Testis (tissue), 5 donors: ENCODE measurements at places on chromosomes 12 and 14.

DNA sequence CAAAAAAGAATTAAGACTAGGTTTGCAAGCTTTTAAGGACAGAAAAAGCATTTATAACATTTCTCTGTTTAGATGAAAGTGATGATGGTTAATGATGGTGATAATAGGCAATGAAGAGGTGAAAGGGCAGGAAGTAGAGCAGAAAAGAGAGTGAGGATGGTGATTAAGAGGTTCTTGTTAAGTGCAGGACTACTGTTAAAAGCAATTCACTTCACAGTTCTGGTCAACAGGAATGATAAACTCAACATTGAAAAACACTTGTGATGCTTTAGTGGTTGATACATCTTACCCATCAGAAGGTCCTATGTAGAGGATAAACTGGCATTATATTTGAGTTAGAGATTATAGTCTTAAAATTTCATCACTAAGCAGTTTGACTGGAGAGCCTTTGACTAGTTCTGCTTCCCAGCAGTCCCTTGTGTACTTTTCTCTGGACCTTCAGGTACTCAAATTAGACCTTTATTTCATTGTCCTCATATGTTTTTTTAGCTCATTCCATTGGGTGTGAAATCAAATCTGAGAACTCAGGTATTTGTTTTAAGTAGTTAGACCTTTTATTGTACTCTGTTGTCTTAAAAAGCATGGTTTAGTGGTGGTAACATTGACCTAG lies 10.9 kb downstream of the RAP1B start:
- DNase-seq, result no peak

DNA sequence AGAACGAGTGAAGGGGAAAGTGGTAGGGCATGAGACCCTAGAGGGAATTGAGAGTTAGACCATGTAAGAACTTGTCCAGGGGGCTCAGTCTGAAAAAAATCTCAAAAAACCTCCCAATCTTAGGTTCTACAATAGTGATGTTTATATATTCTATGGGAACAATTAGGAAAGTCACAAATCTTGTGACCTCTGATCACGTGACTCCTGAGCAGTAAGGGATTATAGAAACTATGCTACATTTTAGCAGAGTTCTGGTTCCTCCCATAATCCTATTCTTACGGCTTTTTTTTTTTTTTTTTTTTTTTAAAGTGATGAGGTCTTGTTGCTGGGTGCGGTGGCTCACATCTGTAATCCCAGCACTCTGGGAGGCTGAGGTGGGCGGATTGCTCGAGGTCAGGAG lies 5.8 kb downstream of the ADCK1 start:
- no peak for DNase-seq

DNA sequence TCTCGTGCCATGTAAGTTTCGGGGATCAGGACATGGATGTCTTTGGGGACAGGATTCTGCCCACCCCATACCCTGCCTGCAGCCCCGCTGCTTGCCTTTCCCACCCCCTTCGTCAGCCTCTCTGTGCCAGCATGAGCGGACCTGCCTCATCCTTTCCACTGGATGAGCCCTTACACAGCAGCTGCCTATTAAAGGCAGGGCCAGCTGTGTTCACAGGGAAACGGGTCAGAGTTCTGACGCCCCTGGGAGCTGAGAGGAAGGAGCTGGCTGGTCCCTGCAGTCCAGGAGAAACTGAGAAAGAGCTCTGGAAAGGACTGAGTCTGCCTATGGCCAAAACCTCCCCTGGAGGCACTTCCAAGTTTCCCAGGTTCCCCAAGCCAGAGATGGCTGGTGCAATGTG lies 83.5 kb upstream of the NCOR2 start:
- DNase-seq, result no peak

- DNase-seq, result peak; percentile 81
These were observed 51.4 kb downstream of the A2M start for GRCh38 chr12:9064201-9064814.

GRCh38 chr12:109727039-109727723 lies 13.6 kb downstream of the FAM222A start:
- DNase-seq, result no peak

- no peak for DNase-seq
These were observed 72.9 kb downstream of the ASCL4 start for GRCh38 chr12:107847430-107847829.
